ENCODE measurements at places on chromosomes 13 and 19.

DNA sequence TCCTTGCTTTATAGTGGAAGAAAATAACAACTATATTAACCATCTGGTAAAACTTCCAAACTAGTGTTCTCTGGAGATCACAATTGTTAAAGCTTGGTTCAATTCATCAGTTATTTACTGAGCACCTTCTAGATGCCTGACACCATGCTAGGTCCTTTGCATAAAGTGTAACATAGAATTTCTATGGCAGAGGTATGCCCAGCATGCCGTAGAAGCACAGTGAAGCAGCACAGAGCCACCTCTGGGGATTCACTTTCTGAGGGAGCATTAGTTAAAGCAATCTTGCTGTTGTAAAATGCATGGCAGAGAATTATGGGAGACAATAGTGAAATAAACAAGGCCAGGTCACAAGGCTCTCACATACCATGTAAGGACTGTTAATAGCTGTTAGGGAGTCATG lies 75.2 kb downstream of the LRRC63 start:
- no peak for DNase-seq

DNA sequence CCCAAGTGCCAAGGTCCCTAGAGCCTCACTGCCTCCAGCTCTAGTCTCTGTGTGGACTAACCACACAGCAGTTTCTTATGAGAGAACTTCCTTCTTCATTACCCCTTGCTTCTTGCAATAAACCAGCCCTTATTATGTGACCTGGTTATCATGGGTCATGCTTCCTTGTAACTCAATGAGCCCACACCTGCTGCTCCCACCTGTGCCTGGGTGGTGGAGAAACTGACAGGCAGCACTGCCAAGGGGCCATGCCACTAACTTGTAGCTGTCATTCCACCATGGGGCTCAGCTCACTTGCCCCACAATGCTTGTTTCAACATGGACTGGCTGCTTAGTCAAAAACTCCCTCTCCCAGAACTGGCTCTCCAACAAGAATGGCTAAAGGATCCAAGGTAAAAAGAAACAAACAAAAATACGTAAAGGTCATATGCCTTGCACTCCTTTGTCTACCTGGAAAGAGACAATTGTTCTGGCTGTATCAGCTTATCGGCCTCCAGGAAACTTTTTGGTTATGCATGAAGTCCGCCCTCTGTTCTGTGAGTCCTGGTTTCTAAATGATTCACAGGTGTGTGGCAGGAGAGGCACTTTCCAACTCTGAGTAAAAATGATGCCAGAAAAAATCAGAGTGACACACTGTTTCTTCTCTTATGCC lies 446.4 kb downstream of the COG6 start:
- no peak for DNase-seq

- DNase-seq, result no peak
These were observed 295 bp downstream of the CLEC4G start for GRCh38 chr19:7731615-7732014.

- no peak for DNase-seq
These were observed 78.2 kb downstream of the C13orf42 start for GRCh38 chr13:51032831-51033230.

GRCh38 chr13:29845440-29846056 lies 4.9 kb downstream of the UBL3 start:
- DNase-seq, result no peak

- no peak for DNase-seq
These were observed 17.7 kb upstream of the OLFM2 start for GRCh38 chr19:9953802-9954542.

GRCh38 chr13:106117035-106117434 lies 418.4 kb downstream of the EFNB2 start:
- DNase-seq, result no peak

- no peak for DNase-seq
These were observed 199.7 kb upstream of the TSHZ3 start for GRCh38 chr19:31548941-31549340.

GRCh38 chr13:69857183-69857821 lies 250.3 kb upstream of the ATXN8OS start:
- no peak for DNase-seq

DNA sequence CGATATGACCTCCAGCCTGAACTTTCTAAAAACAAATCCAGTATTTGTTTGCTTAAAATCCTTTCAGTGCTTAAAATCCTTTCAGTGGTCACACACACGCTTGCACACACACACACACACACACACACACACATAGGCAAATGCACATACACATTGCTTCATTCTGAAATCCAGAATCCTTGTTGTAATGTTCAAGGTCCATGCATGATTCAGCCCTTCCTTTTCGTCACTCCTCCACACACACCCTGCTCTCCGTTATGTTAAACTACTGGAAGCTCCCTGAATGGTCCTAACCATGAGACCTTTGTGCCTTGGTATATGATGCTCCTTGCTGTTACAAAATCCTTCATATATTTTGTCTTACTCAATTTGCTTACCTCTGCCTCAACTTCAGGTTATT lies 44.9 kb downstream of the SERTM1 start:
- no peak for DNase-seq

DNA sequence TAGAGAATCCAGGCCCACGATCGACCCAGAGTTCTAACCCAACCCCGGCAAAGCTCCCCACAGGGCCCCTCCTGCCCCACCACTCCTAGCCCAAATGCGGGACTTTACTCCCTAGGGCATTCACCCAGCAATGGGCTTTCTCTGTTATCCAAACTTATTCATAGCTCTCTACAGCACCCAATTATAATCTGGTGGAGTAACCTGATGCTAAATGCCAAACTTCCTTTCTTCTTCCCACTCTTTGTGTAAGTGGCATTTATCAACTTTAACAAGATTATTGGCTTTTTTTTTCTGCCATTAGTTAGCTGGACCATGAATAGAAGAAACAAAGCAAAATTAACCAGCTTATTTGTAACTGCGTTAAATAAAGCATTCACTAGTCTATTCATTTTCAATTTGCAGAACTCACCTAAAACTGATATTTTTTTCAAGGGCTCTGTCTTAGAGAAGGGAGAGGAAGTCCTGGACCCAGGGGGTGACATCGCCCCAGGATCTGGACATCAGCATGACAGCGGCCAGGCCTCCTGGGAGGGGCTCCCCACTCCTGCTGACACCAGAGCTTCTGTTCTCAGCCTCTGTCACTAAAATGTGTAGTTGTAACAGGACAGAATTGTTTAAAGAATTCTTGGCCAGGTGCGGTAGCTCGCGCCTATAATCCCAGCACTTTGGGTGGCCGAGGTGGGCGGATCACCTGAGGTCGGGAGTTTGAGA lies 1.5 kb downstream of the FAM124A start:
- no peak for DNase-seq

DNA sequence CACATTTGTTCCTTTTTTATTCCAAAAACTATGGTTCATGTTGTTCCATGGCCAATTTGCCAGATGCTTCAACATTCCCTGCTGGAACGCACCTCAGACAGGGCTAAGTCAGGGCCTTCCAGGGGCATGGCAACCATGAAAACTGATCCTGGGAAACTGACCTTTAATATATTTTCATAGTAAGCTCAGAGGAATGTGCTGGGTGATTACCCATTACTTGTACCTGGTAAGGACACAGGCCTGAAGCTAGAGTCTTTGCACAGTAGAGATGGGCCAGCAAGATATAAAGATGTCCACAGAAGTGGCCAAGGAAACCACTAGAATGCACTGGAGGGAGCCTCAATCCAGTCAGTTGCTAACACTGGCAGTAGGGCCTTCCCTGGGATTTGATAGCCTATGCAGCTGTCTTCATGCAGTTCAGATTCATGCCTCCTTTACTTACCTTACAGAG lies 353.1 kb downstream of the ENOX1 start:
- DNase-seq, result no peak
